Muscle of arm (tissue), 14 donors: ENCODE measurements at places on chromosomes 3 and 15.

DNA sequence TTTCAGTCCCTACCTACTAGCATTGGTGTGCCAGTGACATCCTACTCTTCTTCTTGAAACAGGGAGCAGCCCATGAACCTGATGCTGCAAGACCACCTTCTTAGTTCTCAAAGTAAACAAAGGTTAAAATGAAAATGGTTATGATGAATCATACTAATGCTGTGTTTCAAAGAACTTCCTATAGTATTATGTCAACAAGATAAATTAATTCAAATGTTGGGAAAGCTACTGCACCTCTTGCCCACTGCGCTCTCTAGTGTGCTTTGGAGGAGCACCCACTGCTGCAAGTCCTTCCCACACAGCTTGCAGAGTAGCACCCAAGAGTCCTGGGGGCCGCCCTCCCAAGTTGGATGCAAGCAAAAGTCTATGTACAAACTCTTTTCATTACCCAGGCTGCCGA lies 81.1 kb downstream of the CD200R1L start:
- no peak for DNase-seq

GRCh38 chr3:85054579-85054978 lies 95.8 kb downstream of the CADM2 start:
- DNase-seq, result no peak

- DNase-seq, result no peak
Measured at GRCh38 chr15:96037584-96037983, 292.9 kb upstream of the NR2F2 start.

- DNase-seq, result peak; percentile 9
Measured at GRCh38 chr15:43376017-43376705, 5.3 kb downstream of the TUBGCP4 start.

DNA sequence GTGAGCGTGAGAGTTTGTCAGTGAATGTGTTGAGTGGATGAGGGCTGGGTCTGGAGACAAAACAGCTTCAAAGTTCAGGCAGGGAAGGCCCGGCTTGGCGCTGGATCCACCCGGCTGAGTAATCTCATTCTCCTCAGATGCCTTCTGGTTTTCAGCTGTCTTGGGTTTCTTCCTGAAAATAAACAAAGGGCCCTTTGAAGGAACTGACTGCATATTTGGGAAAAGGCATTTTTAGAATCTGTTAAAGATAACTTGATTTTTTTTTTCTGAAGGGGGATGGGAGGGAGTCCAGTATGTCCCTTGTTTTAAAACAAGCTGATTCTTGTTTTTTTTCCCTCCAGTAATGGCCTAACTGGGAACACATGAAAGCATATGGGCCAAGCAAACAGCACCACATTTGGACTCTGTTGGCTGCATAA lies 86.4 kb downstream of the TIGIT start:
- DNase-seq, result no peak

DNA sequence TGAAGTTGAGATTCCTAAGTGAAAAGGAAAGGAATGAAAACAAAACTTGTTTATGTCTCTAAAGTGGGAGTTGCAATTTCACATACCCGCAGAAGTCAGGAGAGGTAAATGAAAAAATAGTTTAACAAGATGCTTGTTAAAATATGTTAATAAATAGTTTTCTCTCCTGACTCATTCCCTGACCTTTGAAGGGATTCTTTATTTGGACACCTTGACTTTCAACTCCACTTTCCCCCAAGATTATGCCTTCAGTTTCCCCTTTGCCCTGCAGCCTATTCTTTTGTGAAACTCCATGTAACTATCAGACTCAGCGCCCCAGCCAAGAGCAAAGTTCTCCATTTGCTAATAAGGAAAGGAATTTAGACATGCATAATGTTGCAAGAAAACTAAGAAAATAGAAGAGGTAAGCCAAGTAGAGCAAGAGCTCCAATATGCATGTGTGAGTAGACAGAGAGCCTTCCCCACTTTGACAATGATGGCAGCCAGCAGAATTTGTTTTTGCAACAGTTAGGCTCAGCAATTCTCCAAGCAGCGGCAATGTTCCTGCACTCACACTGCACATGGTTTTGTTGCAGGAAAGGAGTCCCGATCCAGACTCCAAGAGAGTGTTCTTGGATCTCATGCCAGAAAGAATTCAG lies 61.2 kb downstream of the CD200 start:
- no peak for DNase-seq

GRCh38 chr15:31171731-31172130 lies 70.2 kb upstream of the TRPM1 start:
- DNase-seq, result no peak

GRCh38 chr3:119945291-119945690 lies 149.0 kb downstream of the GSK3B start:
- DNase-seq, result no peak

DNA sequence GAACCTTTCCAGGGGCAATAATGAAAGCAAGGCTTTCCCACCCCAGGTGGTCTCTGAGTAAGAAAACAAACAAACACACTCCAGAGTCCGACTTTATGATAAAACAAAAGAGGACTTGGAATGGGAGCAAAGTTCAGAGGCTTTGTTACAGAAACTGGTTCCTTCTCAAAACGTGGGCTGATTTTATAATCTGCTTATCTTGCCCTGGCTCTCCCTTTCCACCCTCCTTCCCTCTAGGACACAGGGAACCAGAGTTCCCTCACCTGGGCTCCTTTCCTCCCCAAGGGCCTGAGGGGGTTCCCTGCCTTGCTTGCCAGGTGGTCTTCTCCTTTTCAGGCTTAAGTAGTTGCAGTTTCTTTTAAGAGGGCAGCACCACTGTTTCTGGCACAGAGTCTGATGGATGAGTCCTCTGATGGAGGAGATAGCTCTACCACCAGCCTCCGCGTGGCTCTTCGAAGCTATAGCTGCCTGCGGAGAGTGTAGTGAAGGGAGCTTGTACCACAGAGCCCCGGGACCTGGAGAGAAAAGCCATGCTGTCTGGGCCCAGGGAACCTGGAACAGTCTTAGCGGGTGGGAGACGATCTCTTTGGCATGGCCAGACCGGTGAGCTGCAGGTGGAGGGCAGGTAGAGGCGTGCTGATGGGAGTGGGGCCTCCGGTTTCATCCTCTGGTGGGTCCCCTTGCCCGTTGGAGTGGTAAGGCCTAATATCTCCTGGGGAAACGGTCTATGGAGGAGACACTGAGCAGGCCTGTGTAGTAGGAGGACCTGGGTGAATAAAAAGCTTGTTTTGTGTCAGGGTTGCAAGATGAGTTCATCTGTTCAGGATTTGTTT lies 68.7 kb downstream of the SMAD6 start:
- DNase-seq, result no peak

GRCh38 chr3:96961576-96961975 lies 147.2 kb downstream of the EPHA6 start:
- DNase-seq, result no peak

GRCh38 chr3:128784232-128784631 lies 58.2 kb downstream of the RAB7A start:
- no peak for DNase-seq
